ENCODE measurements at places on chromosomes 16 and 17.
A peak's percentile ranks its signal among the peaks of the same experiment; 100 is the strongest.

GRCh38 chr16:10964891-10965326, 20.5 kb downstream of the CLEC16A start:
- DNase-seq: peak; percentile 75

DNA sequence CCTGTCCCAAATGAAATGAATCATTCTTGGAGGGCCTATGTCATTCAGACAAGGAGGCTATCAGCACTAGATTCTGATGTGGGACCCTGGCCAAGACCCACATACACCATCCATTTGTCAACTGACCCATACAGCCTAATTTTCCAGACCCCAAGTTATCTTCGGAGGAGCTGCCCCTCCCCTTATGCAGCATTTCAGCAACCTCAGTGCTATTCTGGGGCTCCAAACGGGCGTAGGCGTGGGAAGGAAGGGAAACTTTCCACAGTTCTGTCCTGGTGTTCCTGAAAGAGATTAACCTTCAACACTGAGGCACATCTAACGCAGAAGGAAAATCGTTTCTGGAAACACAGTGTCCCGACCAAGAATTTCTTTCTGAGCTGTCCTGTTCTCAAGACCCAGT, 86.7 kb downstream of the MYH11 start:
- no peak for DNase-seq

DNA sequence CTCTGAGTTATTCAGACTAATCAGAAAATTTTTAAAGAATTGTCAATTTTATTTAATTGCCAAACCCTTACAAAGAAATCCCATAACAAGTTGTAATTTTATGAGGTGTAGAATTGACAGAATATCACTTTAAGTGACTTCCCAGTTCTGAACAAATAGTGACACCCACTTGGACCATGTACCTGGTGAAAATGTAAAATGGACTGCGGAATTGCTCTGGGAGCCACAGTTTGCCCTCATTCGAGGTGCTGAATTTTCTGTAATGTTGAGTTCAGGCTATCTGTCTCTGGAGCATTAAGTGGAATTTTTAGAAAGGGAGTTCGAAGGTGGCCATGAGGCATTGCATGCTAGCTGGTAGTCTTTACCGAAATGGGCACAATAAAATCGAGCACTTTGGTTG, 5.1 kb downstream of the GNAO1 start:
- DNase-seq: no peak

- DNase-seq: no peak
Observed at GRCh38 chr17:63707151-63707550, 7.2 kb upstream of the LIMD2 start.

DNA sequence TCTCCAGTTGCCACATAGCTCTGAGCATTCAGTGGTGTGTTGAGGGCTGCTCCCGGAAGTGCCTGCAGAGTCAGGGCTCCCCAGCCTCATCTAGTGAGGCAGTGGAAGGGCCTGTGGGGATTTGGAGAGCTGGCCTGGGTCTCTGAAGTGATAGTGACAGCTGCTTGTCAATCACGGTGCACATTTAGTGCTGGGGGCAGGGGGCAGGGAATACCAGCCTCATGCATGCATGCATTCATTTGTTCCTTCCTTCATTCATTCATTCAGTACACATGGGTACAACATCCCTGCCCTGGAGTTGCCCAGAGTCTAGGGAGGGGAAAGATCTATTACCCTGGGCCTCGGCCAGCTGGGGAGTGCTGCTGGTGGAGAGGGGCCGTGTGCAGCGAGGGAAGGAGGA, 11.3 kb upstream of the STH start:
- DNase-seq: no peak

- DNase-seq: no peak
Observed at GRCh38 chr17:62321451-62321850, 58.9 kb upstream of the EFCAB3 start.

DNA sequence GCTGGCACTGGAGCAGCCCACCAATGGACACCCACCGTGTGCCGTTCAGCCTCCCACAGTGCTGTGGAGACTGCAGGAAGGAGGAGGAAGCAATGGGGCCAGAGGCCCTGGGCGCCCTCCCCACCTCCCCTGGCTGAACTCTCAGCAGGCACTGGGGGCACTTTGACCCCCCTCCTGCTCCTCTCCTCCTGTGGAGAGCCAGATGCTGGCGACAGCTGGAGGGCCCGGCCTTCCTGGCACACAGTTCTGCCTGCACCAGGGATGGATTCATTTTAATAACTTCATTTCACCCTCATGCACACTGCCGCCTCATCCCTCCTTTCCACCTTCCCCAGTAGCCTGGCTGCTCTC, 6.0 kb downstream of the NXPH3 start:
- no peak for DNase-seq

- DNase-seq: no peak
Observed at GRCh38 chr17:81302861-81303333, 7.8 kb upstream of the SLC38A10 start.

DNA sequence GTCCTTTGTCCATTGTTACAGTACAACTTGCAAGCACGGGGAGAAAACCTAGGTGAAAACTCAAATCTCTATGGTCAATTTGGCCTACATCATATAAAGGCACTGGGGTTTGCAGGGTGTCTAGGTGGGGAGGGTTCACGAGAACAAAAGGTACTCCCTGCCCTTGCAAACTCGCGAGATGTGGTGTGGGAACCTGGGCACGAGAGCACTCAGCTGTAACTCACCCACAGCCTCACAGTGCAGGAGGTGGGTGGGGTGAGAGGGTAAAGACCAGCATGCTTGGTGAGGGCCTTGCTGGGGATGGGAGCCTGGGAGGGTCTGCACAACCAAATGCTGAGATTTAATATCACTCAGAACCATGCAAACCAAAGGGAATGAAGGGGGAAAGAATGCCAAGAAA, 18.4 kb upstream of the ZNF594 start:
- DNase-seq: no peak

- no peak for DNase-seq
Observed at GRCh38 chr16:559021-559380, 1.2 kb upstream of the PRR35 start.

GRCh38 chr17:73697872-73698271, 53.6 kb upstream of the SDK2 start:
- DNase-seq: no peak

DNA sequence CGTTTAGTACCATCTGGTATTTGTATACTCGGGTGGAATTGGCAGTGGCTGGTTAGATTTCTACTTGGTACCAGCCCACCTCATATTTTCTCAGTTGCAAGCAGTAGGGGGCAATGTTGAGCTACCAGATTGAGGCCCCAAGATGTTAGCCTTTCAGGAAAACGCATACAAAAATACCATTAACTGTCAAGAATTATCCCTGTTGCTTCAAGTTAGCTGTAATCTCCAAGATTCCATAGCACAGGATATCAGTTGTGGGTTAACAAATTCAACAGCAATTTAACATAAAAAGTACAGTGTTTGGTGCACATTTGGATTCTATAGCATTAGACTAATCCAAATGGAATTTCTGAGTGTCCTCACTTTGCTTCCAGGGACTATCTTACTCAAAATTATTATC, 188.2 kb downstream of the FTO start:
- DNase-seq: peak; percentile 63

GRCh38 chr16:57813466-57813865, 11.2 kb upstream of the KIFC3 start:
- no peak for DNase-seq

DNA sequence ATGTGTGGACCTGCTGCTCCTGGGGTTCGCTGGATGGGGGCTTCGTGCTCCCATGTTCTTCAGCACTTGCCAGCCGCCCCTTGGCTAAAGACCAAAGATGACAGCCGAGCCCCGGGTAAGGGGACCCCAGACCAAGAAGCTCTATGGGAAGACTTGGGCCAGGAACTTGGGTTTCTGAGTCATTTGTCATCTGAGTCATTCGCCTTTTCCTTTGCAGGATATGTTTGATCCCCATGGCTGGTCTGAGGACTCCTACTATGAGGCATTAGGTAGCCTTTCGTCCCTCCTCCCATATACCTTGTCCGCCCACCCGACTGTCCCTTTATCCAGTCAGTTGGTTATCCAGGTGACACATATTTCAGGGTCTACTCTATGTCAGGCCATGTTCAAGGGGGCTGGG, 17.7 kb upstream of the ITGB4 start:
- DNase-seq: no peak

- DNase-seq: no peak
Observed at GRCh38 chr17:50101346-50102163, 6.4 kb downstream of the PDK2 start.

DNA sequence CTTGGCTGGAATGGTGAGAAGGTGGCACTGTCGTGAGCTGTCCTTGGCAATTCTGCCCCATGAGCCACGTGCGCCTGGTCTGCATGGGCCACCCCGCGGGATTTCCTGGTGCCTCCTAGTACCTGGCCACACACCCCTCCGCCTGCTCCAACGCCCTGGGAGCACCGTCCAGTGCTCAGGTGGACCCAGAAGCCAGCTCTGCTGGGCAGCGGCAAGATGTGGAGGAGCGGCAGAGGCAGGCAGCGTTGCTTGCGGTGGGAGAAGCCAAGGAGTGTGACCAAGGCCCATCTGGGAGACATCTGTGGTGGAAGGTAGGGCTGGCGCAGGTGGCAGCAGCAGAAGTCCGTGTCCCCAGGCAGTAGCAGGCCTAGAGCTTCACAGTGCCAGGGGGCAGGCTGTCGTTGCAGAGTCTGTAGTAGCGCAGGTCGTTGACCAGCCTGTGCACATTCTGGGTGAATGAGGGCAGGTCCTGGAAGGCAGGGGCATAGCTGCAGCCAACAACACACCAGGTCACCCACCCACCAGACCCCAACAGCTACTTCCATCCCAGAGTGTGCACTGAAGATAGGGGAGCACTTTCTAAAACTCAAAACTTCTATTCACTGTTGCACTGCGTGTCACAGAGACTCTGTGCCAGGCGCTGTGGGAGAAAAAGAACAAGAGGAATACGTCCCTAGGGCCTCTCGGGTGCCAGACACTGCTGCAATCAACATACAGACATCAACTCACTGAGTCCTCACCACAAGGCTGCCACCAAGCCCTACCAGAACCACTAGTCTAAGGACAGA, 34.9 kb upstream of the GSG1L start:
- no peak for DNase-seq

- no peak for DNase-seq
Observed at GRCh38 chr17:13688716-13689115, 87.0 kb upstream of the HS3ST3A1 start.

DNA sequence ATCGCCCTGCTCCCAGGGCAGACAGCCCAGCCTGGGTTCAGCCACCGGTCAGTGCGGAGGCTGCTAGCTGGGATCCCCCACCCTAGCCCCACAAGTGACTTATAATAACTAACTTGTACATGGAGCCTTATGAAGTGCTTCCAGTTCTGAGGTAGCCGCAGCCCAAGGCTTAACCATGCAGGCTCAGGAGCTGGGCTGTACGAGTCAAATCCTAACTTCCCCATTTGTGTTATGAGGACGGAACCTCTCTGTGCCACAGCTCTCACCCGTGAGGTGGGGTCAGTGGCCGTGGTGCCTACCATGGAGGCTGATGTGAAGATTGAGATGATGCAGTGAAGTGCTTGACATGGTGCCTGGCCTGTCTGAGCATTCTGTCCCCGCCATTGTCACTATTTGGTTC, 27.8 kb upstream of the GOSR2 start:
- DNase-seq: no peak

GRCh38 chr16:14529010-14529669, 100.9 kb downstream of the PARN start:
- DNase-seq: peak; percentile 54

GRCh38 chr17:56831369-56832095, 2.2 kb downstream of the C17orf67 start:
- no peak for DNase-seq

GRCh38 chr16:86934581-86935375, 356.4 kb downstream of the FOXL1 start:
- DNase-seq: no peak

- DNase-seq: no peak
Observed at GRCh38 chr16:53848277-53848942, 144.5 kb downstream of the FTO start.

DNA sequence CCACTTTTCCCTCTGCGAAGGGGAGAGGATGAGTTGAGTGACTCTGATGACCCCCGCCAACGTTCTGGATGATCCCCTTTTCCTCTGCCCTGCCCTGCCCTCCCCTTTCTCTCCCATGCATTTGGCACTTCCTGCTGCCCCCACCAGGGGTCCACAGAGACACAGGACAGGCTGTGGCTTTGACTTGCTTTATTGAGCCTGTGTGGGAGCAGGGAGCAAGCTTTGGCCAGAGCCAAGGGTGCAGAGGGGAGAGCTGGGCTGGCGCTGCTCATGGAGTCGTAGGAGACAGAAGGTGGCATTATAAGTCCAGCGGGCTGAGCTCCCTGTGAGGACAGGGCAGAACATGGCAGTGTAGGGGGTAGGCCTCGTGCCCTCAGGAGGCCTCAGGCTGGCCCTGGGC, 1.6 kb downstream of the PPY start:
- peak; percentile 51 for DNase-seq

GRCh38 chr16:21642861-21643260, 9.5 kb downstream of the IGSF6 start:
- DNase-seq: no peak

DNA sequence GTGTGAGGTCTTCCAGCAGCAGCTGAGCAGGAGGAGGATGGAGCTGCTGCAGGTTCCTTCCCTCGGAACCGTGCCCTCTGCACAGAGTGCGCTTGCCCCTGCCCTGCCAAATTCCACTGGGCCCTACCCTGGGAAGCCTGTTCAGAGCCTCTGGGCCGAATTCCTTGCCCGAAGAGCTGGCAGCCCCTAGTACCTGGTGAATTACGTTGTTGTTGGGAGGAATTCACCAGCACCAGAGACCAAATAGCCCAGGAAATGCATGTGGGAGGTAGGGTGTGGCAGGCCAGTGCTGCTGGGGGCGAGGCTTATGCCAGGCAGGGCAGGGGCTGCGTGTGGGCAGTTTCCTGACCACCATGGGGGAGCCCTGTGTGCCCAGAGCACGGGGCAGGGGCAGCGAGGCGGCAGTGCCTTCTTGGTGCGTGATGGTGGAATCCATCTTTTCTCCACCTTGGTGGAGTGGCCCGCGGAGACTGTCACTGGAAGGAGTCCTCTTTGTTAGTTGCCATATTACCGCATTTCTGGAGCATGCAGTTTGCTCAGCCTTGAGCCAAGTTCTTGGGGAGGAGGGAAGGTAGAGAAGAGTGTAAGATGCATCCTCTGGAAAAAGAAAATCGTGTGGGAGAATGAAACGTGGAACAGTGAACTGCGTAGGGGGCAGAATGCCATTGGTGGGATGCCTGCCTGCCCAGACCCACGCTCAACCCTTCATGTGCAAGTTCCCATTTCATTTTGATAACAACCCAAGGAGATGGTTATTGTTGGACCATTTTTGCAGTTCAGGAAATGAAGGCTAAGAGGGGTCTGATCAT, 2.3 kb downstream of the MRC2 start:
- DNase-seq: no peak

- no peak for DNase-seq
Observed at GRCh38 chr16:89706518-89707260, 5.2 kb upstream of the SPATA2L start.

- DNase-seq: peak; percentile 50
Observed at GRCh38 chr17:79023886-79024771, at the start of gene C1QTNF1. TSS of gene C1QTNF1 (plus strand) at chr17:79024169. CDS start at chr17:79043969, 19,800 bp downstream.

GRCh38 chr16:31464348-31464769, 5.1 kb downstream of the ARMC5 start:
- DNase-seq: no peak

GRCh38 chr17:1783834-1784611, 22.2 kb downstream of the SERPINF1 start:
- DNase-seq: no peak
